ENCODE measurements at places on chromosomes 6 and 20. TPM values are rescaled to one million over a fixed set of nuclear protein-coding genes. Genes with fewer than 3 reads are reported as not detected.

GRCh38 chr6:33208091-33208967 is at the start of gene RING1:
TSS of gene RING1 (plus strand) at chr6:33208500. CDS start at chr6:33208823, 323 bp downstream.
- peaks cover 8% of the 10 kb centered on the region for H3K27me3 ChIP-seq
- peak within 1 kb of the TSS; percentile 89 for H3K27ac ChIP-seq
- peaks cover 55% of the 10 kb centered on the region for H3K4me1 ChIP-seq
- H3K4me3 ChIP-seq: peak within 1 kb of the TSS; percentile 80

DNA sequence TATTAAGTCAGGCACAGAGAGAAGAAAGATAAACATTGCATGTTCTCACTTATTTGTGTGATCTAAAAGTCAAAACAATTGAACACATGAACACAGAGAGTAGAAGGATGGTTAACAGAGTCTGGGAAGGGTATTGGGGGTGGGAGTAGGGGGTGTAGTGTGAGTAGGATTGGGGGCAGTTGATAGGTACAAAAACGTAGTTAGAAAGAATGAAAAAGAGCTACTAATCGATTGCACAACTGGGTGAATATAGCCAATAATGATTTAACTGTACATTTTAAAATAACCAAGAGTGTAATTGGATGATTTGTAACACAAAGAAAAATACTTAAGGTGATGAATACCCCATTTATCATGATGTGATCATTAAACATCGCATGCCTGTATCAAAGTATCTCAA is 333.3 kb downstream of the HAO1 start:
- no peaks in the 10 kb centered on the region for H3K36me3 ChIP-seq
- no peak overlapping the region for H3K4me3 ChIP-seq
- no peaks in the 10 kb centered on the region for H3K4me1 ChIP-seq
- H3K27me3 ChIP-seq: no peaks in the 10 kb centered on the region
- DNase-seq: no peak

DNA sequence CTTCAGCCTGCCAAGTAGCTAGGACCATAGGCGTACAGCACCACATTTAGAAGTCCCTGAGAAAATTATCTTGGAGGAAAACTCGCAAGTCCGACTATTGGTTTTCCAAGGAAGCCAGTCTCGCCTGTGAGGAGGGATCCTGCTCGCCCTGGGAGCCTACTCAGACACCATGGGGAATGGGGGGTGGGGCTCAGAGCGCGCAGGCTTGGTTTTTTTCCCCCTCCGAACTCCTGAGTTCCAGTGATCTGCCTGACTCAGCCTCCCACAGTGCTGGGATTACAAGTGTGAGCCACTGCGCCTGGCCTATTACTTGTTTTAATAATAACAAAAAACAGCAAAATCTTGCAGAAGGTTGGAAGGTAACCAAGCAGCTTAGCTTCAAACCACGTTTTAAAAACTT is 153.7 kb downstream of the OR2B2 start:
- H3K36me3 ChIP-seq: peaks cover 4% of the 10 kb centered on the region
- H3K27me3 ChIP-seq: no peaks in the 10 kb centered on the region
- H3K4me3 ChIP-seq: peak overlapping the region; percentile 86
- peaks cover 42% of the 10 kb centered on the region for H3K4me1 ChIP-seq

DNA sequence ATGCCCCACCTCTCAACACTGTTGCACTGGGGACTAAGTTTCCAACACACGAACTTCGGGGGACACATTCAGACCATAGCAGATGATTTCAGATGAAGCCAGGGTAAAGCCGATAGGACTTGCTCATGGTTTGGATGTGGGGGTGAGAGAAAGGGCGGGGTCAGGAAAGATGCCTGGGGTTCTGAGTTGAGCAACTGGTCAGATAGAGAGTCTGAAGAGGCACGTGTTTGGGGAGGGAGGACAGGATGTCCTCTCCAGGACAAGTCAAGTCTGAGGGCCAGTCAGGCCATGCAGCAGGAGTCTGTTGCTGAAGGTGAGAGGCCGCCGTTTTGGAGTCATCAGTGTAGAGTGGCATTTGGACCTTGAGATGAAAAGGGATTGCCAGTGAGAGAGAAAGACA is 197.9 kb upstream of the SNX9 start:
- no peak overlapping the region for H3K27ac ChIP-seq
- no peak for DNase-seq
- no peaks in the 10 kb centered on the region for H3K27me3 ChIP-seq
- H3K36me3 ChIP-seq: no peaks in the 10 kb centered on the region

- H3K4me3 ChIP-seq: no peak overlapping the region
- H3K36me3 ChIP-seq: no peaks in the 10 kb centered on the region
- H3K27ac ChIP-seq: no peak overlapping the region
- H3K27me3 ChIP-seq: peaks cover 14% of the 10 kb centered on the region
These were observed 156.5 kb upstream of the FBXL4 start for GRCh38 chr6:99104218-99104617.

Gene PRDM13
- total RNA-seq: not detected

GRCh38 chr6:127761084-127761483 is 139.8 kb downstream of the THEMIS start:
- H3K4me3 ChIP-seq: no peak overlapping the region
- H3K27me3 ChIP-seq: no peaks in the 10 kb centered on the region
- no peak for DNase-seq
- peaks cover 56% of the 10 kb centered on the region for H3K4me1 ChIP-seq
- H3K27ac ChIP-seq: no peak overlapping the region

DNA sequence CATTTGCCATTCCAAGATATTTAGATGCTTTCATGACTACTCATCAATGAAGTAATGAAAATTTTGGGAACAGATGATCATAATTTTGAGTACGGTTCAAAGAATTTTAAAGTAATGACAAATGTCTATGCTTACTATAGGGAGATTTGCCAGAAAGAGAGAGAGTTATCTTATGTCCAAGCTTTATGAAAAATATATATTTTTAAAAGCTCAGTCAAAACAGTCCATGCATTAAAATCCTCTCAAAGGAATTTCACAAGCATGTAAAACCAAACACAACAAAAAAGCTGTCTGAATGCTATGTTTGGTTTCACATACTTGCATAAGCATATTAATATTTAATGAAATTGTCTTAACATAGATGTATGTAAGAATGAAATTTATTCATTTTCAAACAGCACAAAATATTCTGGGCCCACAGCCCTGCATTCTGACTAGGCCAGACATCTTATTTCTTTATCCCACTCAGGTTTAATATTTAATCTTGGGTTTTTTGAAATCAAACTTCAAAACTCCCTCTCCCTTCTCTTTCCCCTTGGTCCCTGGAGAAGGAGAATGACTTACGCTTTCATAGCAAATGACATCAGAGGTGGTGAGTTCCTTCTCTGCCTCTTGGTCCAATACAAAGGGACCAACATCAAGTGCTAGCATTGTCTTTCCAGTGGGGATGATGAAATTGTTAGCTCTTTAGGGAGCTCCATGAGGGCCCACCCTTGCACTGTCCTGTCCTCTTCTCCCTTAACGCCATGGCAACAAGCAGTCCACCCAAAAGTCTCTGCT is 94.2 kb downstream of the ADAT2 start:
- H3K36me3 ChIP-seq: peaks cover 2% of the 10 kb centered on the region
- H3K27me3 ChIP-seq: peaks cover 2% of the 10 kb centered on the region
- no peak overlapping the region for H3K27ac ChIP-seq
- DNase-seq: no peak

- H3K27me3 ChIP-seq: peaks cover 19% of the 10 kb centered on the region
- H3K4me3 ChIP-seq: no peak overlapping the region
- H3K27ac ChIP-seq: no peak overlapping the region
These were observed 117.4 kb downstream of the FAXC start for GRCh38 chr6:99232056-99232455.

DNA sequence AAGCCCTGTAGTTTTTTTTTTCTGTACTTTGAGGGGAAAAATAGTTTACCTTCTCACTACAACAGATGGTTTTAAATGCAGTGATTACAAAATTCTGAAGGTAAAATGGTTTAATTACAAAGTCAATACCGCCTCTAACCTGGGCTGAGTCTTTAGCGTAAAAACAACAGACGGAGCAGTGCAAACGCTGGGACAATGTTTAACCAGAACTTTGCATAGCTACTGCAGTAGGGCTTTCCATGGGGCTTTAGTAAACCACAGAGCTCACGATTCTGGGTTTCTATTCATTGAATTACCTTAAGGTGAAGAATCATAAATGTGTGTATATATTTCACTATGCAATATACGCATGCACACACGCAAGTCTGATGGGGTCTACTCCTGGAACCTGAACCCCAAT is 77.9 kb downstream of the RFX6 start:
- no peak overlapping the region for H3K27ac ChIP-seq
- no peaks in the 10 kb centered on the region for H3K36me3 ChIP-seq
- no peak for DNase-seq
- H3K27me3 ChIP-seq: peaks cover 2% of the 10 kb centered on the region
- no peaks in the 10 kb centered on the region for H3K4me1 ChIP-seq
- no peak overlapping the region for H3K4me3 ChIP-seq

Gene BANF2
- not detected for total RNA-seq

Gene NSFL1C
- total RNA-seq: 78.1 TPM

DNA sequence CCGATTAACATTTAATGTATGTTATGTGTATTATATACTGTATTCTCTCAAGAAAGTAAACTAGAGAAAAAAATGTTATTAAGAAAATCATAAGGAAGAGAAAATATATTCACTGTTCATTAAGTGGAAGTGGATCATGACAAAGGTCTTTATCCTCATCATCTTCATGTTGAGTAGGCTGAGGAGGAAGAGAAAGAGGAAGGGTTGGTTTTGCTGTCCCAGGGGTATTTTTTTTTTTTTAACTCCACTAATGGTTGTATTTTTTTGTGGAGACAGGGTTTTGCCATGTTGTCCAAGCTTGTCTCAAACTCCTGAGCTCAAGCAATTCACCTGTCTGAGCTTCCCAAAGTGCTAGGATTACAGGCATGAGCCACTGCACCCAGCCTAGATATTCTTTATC is 11.0 kb downstream of the ECT2L start:
- H3K4me1 ChIP-seq: no peaks in the 10 kb centered on the region
- peaks cover 3% of the 10 kb centered on the region for H3K27me3 ChIP-seq

- H3K36me3 ChIP-seq: peaks cover 31% of the 10 kb centered on the region
- DNase-seq: no peak
- H3K27me3 ChIP-seq: no peaks in the 10 kb centered on the region
- H3K4me3 ChIP-seq: no peak overlapping the region
- H3K27ac ChIP-seq: no peak overlapping the region
- H3K4me1 ChIP-seq: peaks cover 5% of the 10 kb centered on the region
These were observed 48.6 kb downstream of the FIG4 start for GRCh38 chr6:109739686-109740085.

- no peak overlapping the region for H3K4me3 ChIP-seq
- no peaks in the 10 kb centered on the region for H3K27me3 ChIP-seq
- no peak for DNase-seq
- no peaks in the 10 kb centered on the region for H3K4me1 ChIP-seq
- H3K36me3 ChIP-seq: no peaks in the 10 kb centered on the region
- no peak overlapping the region for H3K27ac ChIP-seq
These were observed 267.8 kb upstream of the MANEA start for GRCh38 chr6:95309545-95309944.

- peak overlapping the region; percentile 81 for H3K27ac ChIP-seq
- H3K4me3 ChIP-seq: peak overlapping the region; percentile 15
- no peaks in the 10 kb centered on the region for H3K27me3 ChIP-seq
- peaks cover 46% of the 10 kb centered on the region for H3K36me3 ChIP-seq
These were observed 27.0 kb downstream of the ZNF292 start for GRCh38 chr6:87182321-87182720.

Gene VIP
- not detected for total RNA-seq

Gene ISM1
- total RNA-seq: 0.51 TPM

DNA sequence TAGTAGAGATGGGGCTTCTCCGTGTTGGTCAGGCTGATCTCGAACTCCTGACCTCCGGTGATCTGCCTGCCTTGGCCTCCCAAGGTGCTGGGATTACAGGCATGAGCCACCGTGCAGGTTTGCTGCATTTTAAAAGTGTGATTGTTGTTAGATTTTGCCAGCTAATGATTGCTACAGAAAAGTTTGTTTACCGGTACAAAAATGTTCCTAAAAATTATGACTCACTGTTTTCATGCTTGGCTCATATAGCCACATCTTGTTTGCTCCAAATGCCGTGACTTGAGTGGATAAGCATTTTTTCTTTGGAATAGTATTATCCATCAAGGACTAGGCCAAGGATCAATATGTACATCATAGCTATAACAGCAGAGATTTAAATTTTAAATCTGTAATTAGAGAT is 24.3 kb downstream of the LRRN4 start:
- peaks cover 44% of the 10 kb centered on the region for H3K4me1 ChIP-seq
- no peak overlapping the region for H3K27ac ChIP-seq
- no peak for DNase-seq
- no peaks in the 10 kb centered on the region for H3K27me3 ChIP-seq
- H3K4me3 ChIP-seq: no peak overlapping the region

Gene YTHDF1
- total RNA-seq: 32.6 TPM

- no peak overlapping the region for H3K4me3 ChIP-seq
- no peak overlapping the region for H3K27ac ChIP-seq
- no peaks in the 10 kb centered on the region for H3K4me1 ChIP-seq
- no peaks in the 10 kb centered on the region for H3K36me3 ChIP-seq
- H3K27me3 ChIP-seq: peaks cover 10% of the 10 kb centered on the region
These were observed 97.7 kb downstream of the RFX6 start for GRCh38 chr6:116974526-116975316.

DNA sequence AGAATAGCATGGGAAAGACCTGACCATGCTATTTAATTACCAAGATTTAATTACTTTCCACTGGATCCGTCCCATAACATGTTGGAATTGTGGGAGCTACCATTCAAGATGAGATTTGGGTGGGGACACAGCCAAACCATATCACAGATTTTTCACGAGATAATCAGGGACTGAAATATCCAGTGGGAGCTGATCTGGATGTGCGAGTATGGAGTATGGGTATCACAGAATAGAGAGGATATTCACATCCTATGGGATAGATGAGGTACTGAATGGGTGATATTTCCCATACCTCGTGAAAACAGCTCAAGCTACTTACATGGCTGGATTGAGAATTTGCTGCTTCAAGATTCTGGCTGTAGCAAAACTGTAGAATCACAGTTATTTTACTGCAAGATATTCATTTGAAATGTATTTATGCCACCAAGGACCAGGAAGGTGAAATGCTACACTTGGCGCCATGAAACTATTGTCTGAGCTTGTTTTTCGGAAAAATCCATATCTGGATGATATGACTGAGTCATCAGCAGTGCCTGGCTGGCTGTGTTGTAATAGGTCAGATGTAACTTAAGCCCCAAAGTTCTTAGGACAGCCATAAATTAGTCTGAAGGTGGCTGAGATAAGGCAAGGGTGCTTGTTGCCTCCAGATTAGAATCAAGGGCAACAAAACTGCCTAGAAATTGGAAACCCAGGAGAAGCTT is 29.8 kb downstream of the KCNS1 start:
- peaks cover 50% of the 10 kb centered on the region for H3K36me3 ChIP-seq
- H3K27me3 ChIP-seq: no peaks in the 10 kb centered on the region
- no peak overlapping the region for H3K4me3 ChIP-seq
- DNase-seq: no peak

- H3K36me3 ChIP-seq: peaks cover 4% of the 10 kb centered on the region
- H3K4me1 ChIP-seq: peaks cover 18% of the 10 kb centered on the region
- no peaks in the 10 kb centered on the region for H3K27me3 ChIP-seq
- no peak overlapping the region for H3K27ac ChIP-seq
- no peak for DNase-seq
These were observed 3.5 kb upstream of the TGIF2 start for GRCh38 chr20:36569847-36570429.

DNA sequence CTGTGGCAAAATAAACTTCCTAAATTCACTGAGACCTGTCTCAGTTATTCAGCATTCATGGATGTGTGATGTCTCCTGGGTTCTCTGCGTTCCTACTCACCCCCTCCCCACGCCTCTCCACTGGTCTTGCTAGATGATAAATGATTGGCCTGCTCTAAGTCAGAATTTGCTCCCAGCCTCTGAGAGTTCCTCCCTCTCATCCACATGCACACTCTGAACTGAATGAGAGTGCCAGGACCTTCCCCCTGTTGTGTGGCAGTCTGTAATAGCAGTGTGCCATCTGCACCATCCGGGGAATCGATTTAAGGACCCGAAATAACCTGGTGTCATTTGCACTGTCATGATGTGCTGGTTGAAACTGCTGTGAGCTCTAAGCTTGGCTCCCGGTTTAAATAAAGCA is 135.8 kb upstream of the AFDN start:
- no peak for DNase-seq
- no peak overlapping the region for H3K4me3 ChIP-seq
- H3K36me3 ChIP-seq: no peaks in the 10 kb centered on the region
- no peak overlapping the region for H3K27ac ChIP-seq
- no peaks in the 10 kb centered on the region for H3K4me1 ChIP-seq
